ENCODE measurements at places on chromosomes 4 and X.

GRCh38 chr4:184444953-184445309, 29.4 kb downstream of the IRF2 start:
- DNase-seq, result no peak

GRCh38 chrX:130055899-130056298, 54.4 kb downstream of the ELF4 start:
- DNase-seq, result no peak

- DNase-seq, result no peak
These were observed 52.7 kb downstream of the STARD8 start for GRCh38 chrX:68699960-68700746.

GRCh38 chrX:71111921-71112431, 599 bp upstream of the IL2RG start:
- peak; percentile 31 for DNase-seq

DNA sequence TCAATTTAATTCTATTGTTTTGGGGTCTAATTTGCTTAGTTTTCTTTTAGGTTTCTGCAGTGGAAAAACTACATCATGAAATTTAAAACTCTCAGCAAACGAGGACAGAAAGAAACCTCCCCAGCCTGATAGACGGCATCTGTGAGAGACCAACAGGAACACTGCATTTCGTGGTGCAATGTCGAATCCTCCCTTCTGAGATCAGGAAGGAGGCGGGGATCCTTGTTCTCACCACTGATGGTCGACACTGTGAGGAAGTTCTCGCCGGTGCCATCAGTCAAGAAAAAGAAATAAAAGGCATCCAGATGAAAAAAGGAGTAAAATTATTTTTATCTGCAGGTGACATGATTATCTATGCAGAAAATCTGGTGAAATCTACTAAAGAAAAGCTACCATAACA, 16.5 kb downstream of the GAK start:
- no peak for DNase-seq

DNA sequence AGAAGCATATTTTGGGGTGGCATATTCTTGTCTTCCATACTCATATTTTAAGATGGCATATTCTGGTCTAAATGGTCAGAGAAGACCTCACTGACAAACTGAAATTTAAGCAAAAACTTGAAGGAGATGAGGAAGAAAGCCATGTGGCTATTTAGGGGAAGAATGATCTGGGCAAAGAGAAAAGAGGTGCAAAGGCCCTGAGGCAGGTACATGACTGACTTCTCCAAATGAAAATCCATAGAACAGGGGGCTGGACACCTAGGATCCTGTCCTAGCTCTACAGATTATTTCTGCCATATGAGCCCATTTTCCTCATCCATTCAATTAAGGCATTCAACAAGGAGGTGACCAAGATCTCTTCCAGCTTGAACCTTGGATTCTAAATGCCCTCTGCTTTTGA, 105.6 kb downstream of the IRF2 start:
- no peak for DNase-seq

- no peak for DNase-seq
These were observed 16.9 kb downstream of the SH3RF1 start for GRCh38 chr4:169253904-169254303.

GRCh38 chrX:134236626-134237614, at the start of gene CCDC160:
CCDC160 (plus strand) TSS chrX:134237182; CDS start chrX:134244801, 7,619 bp downstream.
- no peak for DNase-seq

DNA sequence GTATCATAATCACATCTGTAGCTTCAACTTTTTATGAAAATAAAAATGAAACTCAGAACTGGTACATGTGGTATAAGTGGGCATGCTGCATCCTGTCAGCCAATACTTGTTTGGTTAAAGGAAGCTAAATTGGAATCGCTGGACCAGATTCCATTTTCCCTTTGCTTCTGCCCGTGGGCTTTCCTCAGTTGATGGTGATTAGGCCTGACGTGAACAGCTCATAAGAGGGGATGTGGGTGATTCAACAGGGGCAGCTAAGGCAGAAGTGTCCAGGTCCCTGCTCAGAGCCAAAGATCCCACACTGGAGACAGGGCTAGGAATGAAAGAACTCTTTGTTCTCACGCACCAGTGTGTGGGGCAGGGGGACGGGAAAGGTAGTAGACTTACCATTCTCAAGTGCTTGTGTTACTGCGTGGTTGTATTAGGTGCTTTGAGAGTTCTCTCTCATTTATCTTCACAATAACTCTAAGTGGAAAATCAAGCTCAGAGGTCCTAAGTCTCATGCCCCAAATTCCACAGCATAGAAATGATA, 63.2 kb upstream of the GUCY1A1 start:
- no peak for DNase-seq

DNA sequence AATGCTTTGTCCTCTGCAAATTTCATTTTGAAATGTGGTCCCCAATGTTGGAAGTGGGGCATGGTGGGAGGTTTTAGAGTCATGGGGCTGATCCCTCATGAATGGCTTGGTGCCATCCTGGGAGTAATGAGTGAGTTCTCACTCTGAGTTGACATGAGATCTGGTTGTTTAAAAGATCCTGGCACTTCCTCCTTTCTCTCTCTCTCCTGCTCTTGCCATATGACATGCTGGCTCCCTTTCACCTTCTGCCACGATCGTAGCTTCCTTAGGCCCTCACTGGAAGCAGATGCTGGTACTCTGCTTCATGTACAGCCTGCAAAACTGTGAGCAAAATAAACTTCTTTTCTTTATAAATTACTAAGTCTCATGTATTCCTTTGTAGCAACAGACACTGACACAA, 262.0 kb downstream of the IL15 start:
- DNase-seq, result no peak

DNA sequence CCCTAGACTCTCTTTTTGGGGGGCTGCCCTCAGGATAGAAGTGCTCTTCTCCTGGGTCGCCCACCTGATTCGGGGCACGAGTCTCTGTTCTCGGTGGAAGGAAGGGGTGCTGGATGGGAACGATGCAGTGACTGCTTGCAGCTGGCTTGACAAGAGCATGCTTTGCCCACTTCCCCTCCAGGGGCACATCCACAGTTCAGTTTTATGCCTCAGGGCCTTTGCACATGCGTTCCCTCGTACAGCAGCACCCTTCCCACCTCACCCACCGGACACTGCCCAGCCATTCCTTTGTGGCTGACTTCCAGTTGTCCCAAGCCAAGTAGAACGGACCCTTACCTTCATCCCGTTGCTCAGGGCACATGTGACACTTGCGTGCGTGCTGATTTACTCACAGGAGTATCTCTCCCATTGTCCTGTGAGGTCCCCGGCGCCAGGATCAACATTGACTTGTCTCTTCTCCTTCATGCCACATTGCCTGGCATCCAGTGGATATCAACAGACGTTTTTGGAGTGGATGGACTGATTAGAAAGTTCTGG, 60.0 kb downstream of the C4orf50 start:
- DNase-seq, result no peak

DNA sequence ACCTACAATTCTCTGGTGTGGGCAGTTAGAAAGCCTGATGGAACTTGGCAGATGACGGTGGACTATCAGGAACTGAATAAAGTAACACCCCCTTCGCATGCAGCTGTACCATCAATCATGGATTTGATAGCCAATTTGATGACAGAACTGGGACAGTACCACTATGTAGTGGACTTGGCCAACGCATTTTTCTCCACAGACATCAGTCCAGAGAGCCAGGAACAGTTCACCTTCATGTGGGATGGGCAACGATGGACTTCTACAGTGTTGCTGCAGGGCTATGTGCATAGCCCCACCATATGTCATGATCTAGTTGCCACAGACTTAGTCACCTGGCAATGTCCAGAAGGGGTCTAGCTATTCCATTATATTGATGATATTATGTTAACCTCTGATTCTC, 54.5 kb upstream of the CCDC149 start:
- no peak for DNase-seq

- no peak for DNase-seq
These were observed 337.0 kb downstream of the PDGFC start for GRCh38 chr4:156634612-156635011.

DNA sequence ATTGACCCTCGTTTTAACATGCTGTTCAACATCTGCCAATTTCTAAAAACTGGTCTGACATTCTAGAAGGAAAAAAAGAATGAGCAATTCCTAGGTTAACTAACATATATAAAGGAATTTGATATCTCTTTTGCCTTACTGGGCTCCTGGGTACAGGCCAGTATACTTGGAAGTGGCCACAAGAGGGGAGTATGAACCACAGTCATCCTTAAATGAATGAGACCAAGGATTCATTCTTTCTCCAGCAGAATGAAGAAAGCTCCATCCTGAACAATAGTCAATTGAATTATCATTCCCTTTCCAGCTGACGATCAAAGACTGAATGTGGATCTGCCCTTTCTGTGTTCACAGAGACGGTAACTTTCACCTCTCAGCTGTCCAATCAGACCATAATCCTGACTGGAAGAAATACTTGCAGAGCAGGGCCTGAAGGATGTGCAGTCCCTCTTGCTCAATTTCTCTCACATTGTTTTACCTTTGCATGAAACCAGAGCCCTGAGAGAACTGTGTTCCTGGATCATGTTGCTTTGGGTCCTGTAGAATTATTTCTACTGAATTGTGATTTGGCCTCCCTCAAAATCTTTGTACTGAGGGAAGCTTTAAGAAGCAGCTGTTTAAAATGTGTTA, 14.8 kb upstream of the SPARCL1 start:
- DNase-seq, result no peak

GRCh38 chrX:153933748-153934147, 1.1 kb downstream of the NAA10 start:
- DNase-seq, result no peak

DNA sequence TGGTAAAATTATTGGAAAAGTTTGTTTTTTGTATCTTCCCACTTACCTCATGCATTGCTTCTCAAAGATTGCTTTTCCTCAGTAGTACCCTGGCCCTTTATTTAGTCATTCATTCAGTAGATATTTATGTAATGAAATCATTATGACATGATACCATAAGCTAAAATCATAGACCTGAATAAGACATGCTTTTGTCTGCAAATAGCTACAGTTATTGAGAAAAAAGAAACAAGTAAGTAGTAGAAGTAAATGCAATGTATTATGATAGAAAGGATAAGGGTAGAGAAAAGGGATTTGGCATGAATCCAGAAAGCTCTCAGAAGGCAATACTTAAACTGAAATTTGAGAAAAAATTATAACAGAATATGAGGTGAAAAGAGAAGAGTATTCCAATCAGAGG, 352.5 kb downstream of the GPM6A start:
- DNase-seq, result no peak

- DNase-seq, result no peak
These were observed 8.1 kb upstream of the SAP30 start for GRCh38 chr4:173362666-173363065.

GRCh38 chr4:7621252-7622035, 186.7 kb upstream of the PSAPL1 start:
- no peak for DNase-seq

GRCh38 chrX:19462879-19463278, 52.4 kb downstream of the MAP3K15 start:
- no peak for DNase-seq

DNA sequence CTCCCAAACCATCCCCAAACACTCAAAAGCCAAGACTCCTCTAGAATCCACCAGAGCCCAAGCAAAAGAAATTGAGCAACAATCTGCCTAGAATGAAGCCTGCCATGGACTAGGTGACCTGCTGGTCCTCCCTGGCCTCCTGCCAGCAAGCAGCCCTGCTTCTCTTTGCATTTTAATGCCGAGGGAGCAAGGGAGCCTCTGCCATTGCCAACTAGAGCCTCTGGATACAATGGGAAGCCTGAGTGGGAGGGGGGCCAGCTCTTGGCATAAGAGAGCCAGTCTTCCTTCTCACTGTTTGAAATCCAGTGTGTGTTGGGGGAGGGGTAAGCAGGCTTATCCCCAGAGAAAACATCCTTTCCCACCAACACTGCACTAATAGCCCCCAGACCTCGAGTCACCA, 1.5 kb upstream of the GDPD2 start:
- no peak for DNase-seq

GRCh38 chrX:130028196-130028595, 45.8 kb downstream of the BCORL1 start:
- DNase-seq, result no peak

GRCh38 chr4:174564529-174564928, 42.2 kb upstream of the HPGD start:
- no peak for DNase-seq

GRCh38 chr4:83232082-83232481, 52.5 kb downstream of the COQ2 start:
- DNase-seq, result no peak

- DNase-seq, result no peak
These were observed 839.1 kb downstream of the GLUD2 start for GRCh38 chrX:121886557-121886956.

DNA sequence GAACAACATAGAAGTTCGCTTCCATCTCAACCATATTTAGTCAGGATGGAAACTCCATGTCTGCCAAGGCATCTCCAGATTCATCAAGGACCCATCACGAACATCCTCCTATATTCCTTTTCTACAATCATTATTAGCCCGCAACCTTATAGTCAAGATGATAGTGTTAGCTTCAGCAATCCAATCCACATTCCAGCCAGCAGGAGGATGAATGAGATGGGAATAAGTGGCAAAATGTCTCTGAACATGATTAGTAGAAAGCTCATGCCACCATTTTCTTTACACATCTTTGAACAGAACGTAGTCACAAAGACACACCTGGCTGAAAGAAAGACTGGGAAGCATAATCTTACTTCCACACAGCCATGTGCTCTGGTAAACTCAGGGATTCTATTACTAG, 18.6 kb upstream of the NR0B1 start:
- DNase-seq, result no peak

DNA sequence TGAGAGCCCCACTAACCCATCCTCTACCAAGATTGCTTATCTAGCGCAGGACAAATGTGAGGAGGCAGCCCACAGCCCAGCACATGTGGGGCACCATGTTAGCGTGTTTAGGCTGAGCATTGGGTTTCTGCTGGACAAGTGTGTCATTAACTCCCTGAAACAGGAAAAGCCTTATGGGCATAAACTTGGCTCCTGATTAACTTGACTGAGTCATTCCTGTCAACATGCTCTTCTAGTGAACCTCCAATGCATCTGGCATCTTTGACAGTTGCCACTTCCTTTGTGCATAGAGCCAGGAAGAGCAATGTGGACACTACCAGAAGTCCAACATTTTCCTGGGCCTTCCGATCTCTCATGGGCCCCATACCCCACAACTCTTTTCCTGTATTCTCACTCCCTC, 2.5 kb downstream of the SPIN2A start:
- DNase-seq, result no peak

DNA sequence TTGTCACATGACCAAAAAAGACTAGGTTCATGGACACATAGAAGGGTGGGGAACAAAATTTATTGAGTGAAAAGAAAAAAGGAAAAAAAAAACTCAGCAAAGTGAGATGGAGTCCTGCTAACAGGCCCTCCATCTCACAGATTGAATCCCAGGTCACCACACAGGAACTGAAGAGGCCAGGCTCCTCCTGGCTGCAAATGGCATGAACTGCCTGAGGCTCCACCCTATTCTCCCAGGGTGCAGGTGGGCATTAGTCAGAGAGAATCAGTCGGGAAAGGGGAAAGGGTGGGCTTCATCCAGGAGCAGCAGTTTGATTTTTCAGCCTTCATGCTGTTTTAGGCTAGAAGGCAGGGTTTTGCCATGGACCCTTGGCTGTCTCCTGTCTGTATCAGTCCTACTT, 128.5 kb upstream of the GRID2 start:
- DNase-seq, result no peak

- no peak for DNase-seq
These were observed 248.6 kb upstream of the EPHA5 start for GRCh38 chr4:65918872-65919271.
